Left ventricle myocardium superior (tissue), 1 donor: ENCODE measurements at places on chromosomes 1 and 21. TPM values are rescaled to one million over a fixed set of nuclear protein-coding genes. Genes with fewer than 3 reads are reported as not detected.

DNA sequence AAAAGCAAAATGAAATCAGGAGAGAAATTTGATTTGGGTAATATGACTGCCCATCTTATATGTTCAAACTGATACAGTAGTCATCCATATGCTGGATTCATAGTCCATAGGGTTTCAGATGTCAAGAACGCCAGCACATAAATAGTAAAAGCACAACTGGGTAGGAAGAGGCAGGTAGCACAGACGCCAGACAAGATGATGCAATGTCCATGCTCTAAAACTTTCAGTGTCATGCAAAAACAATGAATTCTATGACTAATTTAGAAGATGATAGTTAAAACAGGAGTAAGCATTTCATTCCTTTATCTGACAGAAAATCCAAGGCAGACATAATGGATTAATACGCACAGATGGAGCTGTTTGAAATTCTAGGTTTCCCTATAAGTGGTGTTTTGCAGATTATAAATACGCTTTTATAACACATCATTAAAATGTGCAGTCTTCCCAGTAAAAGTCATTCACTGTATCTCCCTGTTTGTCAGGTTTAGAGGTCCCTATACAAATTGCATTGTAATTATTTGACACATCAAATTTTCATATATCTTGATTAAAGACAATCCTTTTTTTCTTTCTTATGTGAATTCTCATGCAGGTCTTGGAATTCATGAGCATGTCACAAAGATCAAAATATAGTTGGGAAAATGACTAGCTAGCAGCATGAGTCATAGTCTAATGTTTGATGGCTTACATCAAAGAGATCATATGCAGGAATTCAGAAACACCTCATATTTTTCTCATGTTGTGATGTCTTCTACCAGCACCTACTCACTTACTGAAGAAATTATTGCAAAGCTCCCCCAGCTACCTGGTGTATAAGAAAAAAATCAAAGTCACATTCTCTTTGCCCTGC is 139.9 kb downstream of the DSCAM start:
- DNase-seq = no peak

- DNase-seq = no peak
Observed at GRCh38 chr1:167880580-167881021, 33.3 kb downstream of the ADCY10 start.

- no peak for DNase-seq
Observed at GRCh38 chr1:20321573-20321972, 30.9 kb downstream of the VWA5B1 start.

Gene CACNA1E
- total RNA-seq = 1.2 TPM

GRCh38 chr1:179197690-179198297 is 31.7 kb downstream of the ABL2 start:
- no peak for DNase-seq

DNA sequence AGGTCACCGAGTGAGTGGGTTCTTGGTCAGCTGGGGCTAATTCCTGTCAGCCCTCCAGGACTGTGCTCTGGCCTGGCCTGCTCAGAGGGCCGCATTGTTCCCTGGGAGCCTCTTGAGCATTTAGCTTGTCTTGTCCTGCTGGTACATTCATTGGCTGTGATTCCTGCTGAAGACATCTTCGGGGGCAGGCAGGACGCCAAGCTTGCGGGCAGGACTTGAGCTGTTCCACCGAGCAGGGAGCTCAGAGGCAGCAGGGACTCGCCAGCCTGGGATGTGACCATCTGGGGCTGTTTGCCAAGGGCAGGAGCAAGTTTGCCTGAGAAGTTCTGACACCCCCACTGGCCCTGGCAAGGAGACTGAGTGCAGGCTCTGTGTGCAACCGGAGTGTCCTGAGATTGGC is 7.0 kb upstream of the SLC26A9 start:
- peak; percentile 48 for DNase-seq

GRCh38 chr1:117698398-117699160 is 92.7 kb downstream of the TENT5C start:
- DNase-seq = peak; percentile 50

Gene RPF1
- 35.9 TPM for total RNA-seq

- DNase-seq = no peak
Observed at GRCh38 chr1:94919241-94920030, 7.5 kb downstream of the CNN3 start.

Gene EPHA10
- 0.10 TPM for total RNA-seq

DNA sequence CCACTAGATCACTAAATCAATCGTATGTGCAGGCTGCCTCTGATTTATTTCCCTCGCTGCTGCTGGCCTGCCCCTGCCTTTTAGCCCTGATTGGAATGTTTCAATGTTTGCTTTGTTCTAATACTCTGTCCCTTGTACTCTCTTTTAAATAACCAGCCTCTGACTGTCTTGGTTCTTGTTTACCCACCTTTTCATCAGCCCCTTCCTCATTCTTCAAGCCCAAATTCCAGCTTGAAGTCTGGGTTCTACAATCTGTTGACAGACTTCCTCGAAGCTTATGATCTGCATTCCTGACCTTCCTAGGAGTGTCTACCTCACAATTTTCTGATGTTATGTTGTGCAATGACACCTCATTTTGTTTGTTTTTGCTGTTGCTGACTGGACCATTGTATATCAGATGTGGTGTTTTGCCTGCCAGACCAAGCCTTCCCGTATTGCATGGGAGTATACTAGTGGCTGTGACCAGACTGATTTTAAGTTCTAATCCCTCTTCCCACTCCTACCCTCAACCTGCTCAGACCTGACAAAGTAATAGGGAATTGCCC is 46.6 kb upstream of the APOBEC4 start:
- DNase-seq = no peak

DNA sequence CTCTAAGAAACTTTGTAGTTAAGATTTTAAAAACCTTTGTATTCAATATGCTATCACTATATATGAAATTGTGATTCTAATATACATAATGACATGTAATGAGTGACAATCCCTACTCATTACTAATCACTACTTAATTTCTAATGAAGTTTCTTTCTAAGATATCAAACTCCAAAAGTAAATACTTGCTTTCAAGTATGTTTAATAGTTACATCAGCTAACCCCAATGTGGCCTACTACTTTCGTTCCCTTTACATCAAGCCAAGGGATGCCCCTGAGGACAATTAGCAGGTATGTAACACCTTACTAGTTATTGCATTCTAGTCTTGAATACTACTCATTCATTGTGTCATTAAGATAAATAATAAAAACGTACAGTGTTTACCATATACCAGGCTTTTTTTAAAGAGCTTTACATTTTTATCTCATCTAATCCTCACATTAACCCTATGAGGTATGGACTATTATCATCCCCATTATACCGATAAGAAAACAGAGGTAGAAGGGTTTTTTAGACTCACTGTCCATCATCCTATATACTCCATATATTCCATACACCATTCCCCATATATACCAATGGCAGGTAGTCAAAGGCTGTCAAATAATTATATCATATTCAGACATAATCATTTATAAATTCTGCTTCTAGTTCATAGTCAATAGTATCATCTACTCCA is 4.2 kb downstream of the PPP1R15B start:
- DNase-seq = no peak
